ENCODE measurements at places on chromosomes 6 and 20.

DNA sequence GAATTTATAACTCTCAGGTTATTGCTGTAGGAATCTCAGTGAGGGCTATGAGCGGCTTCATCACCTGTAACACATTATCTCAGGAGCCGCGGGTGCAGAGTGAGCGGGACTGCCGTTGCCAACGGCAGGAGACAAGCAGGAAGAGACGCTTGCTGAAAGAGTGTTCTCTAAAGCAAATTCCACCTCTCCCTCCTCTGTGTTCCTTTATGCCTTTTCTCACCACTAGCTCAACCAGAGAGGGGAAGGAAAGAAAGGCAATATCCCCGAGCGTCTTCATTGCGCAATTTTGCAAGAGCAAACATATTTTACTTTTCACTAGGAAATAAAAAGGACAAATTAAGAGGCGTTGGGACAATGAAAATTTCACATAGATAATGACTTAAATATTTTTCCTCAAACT lies 185.2 kb upstream of the EXOC2 start:
- DNase-seq = no peak

DNA sequence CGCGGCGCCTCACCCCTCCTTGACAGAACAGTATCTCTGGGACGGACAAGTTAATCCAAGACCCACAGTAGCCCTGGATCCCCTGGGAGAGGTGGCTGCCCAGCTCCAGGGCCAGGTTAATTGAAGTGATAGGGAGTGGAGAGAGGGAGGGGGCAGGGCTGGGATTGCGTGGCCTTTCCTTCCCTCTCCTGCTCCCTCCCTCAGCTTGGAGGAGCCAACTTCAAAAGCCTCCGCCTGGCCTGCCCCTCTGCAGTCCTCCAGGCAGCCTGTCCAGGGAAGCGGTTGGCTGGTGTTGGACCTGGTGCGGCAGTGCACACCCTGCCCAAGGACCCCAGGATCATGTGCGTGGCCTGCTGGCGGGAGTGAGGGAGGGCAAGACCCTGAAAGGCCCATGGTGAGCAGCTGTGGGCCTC lies at the start of gene C20orf204:
C20orf204 (plus strand) TSS at position 250 of the 413 bp plus-strand sequence; CDS start at position 392, 142 bp downstream.
- no peak for DNase-seq

- no peak for DNase-seq
Measured at GRCh38 chr6:67184405-67184804, 1450.7 kb upstream of the ADGRB3 start.

GRCh38 chr6:37583261-37583660 lies 83.6 kb upstream of the CCDC167 start:
- no peak for DNase-seq

DNA sequence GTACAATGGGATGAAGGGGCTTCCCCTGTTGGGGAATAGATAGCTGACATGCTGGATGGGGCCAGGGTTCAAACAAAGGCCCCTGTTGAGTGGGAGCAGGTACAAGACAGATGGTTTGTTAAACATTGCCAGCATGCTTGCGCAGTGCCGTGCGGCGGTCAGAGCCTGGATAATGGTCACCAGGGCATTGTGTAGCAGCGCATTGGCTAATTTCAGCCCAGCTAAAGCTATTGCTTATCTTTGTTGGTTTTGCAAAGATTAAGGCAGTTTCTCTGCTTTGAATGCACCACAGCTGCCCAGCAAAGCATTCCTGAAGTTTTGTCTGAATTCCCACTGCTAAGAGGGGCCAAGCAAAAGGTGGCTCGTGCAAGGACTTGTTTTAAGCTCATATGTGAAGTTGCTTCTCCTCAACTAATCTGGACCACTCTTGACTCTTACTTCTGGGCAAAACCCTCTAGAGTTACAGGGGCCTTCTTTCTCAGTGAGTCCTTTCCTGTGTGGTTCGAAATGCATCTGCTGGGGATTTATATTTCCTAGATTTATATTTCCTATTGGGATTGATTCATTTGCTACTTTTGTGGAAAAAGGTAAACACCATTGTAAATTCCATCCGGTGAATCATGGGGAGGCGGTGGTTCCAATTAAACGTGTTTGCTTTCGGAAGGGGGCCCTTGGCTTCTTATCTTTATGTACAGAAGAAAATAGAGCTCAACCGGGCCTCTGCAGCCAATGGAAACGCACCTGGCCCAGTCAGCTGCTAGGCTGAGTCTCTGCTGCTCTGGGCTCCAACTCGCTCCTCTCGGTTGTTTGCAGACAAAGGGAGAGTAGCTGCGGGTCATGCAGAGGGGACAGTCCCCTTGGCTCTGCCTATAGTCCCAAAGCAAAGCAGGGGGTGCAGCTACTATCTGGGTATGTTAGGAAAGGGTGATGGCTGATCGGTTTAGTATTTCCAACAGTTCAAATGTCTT lies 72.1 kb downstream of the FOXA2 start:
- no peak for DNase-seq

DNA sequence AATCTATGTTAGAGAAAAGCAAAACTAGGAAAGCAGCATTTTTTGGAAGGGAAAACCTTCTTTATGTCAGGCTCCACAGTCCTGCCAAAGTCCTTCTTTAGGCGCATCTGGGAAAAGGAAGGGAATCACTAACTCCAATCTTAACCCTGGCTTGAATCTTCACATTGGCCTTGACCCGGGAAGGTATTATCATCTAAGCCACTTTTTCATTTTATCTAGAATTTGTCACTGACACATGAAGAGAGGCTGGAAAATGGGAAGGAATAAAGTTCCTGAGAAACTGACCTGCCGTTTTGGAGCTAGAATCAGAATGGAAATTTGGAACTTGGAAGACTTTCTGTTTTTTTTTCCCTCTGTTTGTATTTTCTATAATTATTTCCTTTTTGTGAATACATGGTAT lies 53.4 kb upstream of the UTRN start:
- no peak for DNase-seq

DNA sequence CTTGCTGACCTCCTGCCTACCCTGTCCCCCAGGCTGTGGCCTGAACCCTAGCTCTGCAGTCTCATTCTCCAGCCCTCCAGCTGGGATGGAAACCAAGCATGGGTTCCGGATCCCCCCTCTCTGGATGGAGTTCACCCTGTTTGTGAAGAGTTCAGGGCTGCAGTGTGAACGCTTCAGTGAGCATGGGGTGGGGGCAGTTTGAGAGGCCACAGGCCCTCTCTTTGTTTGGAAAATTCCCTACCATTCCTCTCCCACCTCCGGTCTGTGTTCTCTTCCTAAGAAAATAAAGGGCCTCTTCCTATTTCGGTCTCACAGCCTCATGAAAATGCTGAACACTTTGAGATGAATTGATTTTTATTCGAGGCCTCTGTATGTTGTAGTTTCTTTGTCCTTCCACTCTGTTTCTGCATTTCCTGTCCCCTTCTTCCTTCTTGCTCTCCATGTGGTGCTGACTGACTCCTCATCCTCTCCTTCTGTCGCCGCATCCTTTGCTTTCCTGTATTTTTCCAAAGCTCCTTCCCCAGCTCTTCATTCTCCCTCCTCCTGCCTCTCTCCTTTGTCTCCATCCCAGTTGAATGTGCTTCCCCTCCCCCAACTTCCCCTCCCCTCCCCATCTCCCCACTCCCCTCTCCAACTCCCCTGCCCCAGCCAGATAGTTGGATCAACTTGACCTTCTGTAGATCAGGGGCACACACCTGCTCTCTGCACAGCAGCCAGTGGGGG lies 2.4 kb upstream of the KCNK5 start:
- DNase-seq = no peak

- peak; percentile 89 for DNase-seq
Measured at GRCh38 chr6:134240665-134241431, 77.1 kb downstream of the SGK1 start.

DNA sequence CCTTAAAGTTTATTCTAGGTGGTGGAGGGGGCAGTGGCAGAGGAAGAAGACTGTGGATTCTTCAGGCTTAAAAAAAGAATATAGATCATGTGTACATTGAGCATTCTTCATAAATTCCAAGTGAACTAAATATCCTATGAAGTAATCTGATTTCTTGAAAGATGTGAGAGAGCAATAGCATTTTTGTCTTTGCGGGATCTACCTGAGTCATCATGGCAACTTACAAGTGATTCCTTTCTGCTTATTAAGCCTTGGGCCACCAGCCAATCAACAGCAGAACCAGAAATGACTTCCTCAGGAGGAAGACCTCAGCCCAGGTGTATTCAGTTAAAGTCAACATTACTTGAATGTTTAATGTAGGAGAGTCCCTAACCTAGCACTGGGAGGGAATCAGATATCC lies 756.9 kb downstream of the TFAP2A start:
- DNase-seq = no peak

DNA sequence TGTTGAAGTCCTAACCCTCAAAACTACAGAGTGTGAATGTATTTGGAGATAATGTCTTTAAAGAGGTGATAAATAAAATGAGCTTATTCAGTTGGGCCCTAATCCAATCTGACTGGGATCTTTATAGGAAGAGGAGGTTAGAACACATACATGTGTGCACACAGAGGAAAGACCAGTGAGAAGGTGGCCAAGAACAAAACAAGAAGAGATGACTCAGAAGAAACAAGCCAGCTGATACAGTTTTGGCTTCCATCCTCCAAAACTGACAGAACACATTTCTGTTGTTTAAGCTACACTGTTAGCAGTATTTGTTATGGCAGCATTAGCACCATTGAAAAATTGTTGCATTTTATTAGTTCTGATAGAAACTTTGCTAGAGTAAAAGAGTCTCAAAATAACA lies 609.3 kb upstream of the IMPG1 start:
- no peak for DNase-seq

DNA sequence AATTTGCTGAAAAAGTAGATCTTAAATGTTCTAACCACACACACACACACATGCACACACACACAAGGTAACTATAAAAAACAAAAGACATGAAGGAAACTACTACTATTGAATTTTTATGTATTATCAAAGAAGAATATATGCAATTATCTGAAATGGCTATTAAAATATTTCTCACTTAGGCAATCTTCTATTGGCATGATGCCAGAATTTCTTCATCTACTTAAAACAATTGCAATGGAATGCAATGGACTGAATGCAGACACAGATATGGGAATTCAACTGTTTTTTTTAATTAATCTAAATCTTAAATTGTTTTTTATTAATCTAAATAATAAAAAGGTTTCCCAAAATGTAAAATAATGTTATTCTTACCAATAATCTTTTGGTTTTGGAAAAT lies 152.6 kb upstream of the SMLR1 start:
- DNase-seq = no peak

DNA sequence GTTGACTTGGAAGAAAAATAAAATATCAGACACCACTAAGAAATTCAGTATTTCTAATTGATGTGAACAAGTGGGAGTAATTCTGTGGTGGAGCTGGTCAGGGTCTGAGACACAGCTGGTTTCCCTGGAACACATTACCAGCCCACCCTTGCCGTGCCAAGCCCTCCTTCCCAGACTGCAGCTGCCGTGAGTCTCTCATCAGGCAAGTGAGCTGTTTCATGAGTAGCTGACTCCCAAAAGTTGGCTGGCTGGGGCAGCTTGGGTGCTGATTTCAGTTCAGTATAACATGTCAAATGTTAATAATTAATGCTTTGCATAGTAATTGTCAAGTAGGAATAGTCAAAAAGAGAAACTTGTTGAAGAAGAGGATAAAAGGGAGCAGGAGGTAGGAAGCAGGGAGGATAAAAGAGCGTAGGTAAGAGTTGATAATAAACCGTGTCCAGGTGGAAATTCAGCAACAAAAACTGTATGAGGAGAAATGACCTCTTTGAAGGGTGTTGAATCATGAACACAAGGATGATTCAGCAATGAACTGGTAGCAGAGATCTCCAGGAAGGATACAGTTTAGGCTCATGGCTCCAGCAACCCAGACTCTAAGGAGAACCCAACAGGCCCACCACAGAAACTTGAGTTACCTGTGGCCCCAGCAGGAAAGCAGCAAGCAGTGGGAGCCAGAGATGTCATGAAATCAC lies 110.9 kb upstream of the SSTR4 start:
- DNase-seq = no peak

DNA sequence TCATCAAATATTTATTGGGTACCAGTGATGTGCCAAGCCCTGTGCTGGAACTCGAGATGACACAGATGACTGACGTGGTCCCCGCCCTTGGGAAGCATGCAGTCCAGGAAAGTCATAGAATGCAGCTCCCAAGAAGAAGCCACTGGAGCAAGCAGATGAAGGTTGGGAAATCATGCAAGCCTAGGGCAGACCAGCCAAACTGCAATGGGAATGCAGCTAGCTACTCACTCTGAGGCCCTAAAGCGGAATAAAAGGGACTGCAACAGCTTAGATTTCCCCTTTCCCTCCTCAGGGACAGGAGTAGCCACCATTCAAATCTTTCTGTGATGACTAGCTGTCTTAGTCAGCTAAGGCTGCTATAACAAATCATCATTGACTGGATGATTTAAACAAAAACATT lies 152.2 kb downstream of the MAFB start:
- no peak for DNase-seq

GRCh38 chr6:45437439-45437815 lies 59.7 kb upstream of the SUPT3H start:
- no peak for DNase-seq

DNA sequence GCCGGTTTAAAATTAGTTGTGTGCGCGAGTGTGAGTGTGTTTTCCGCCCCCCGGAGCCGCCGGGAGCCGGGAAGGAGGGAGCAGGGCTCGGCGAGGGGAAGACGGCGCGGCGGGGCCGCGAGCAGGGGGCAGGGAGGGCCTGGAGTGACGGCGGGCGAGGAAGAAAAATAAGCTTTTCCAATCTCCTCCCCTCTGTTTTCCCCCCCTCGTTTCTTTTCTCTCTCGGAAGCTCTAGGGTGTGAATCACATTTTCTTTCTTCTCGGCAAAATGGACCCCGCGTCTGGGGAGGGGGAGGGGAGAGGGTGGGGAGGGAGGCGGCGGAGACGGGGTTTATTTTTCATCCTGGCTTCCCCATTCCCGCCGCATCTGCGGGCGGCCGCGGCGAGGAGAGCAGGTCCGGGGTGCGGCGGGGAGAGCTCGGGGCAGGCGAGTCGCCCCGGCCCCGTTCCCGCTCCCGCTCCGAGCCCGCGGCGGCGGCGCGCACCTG lies 881 bp downstream of the BICRAL start:
- peak; percentile 88 for DNase-seq

DNA sequence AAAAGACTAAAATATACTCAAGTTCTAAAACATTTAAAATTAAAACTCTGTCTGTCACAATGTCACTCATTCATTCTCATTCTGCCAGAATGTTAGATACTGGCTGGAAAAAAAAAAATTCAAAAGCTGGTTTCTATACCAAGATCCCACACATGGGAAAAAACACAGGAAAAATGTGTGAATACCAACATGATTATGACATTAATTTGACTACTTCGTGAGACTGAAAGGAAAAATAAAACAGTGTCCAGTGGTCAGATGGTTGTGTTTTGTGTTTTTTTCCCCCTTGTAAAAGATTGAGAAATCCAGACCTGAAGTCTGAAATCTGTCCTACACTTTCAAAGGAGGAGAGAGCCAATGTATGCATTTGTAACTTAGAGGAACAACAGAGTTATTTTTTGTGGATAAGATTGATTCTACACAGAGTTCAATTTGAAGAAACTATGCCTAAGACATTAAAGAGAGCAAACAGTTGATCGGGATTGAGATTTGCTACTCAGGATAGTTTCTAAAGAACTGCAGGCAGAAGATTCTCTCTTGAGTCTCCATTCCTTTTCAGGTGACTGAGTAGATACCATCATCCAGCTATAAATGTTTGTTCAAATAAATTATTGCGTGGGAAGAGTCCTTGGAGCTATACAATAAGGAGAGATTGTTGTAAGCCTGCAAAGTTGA lies 39.2 kb upstream of the TXLNB start:
- DNase-seq = no peak

Measured in CD4-positive, alpha-beta T cell treated with Interleukin-21 for 1 hour (primary cell).